ENCODE measurements at places on chromosomes 6 and 20. TPM values are rescaled to one million over a fixed set of nuclear protein-coding genes. Genes with fewer than 3 reads are reported as not detected.

Gene FAM209B
- total RNA-seq: not detected

Gene DDX43
- 1.3 TPM for total RNA-seq

DNA sequence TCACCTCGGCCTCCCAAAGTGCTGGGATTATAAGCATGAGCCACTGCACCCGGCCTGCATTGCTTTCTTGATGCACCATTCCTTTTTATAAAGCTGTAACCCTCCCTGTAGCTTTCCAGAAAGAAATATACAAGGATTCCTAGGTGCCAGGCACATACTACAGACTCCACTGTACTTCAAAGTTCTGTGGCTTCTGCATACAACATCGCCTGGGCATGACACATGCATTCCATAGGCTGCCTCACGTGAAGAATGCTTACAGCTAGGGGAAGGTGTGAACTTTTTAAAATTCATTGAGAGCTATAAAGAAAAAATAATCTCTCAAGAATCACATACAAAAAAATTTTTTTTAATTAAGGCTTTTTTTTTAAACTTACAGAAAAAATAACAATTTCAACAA, 50.2 kb downstream of the TRAM2 start:
- no peak for DNase-seq

GRCh38 chr20:2065099-2065498, 36.5 kb upstream of the STK35 start:
- DNase-seq: no peak

DNA sequence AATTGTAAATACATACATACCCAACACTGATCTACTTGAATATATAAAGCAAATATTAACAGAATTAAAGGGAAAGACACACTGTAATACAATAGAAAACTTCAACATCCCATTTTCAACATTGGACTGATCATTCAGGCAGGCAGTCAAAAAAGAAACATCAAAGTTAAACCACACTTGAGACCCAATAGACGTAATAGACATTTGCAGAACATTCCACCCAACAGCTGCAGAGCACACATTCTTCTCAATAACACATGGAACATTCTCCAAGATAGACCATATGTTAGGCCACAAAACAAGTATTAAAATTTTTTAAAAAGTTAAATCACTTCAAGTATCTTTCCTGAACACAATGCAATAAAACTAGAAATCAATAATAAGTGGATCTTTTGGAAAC, 698.2 kb downstream of the COL12A1 start:
- DNase-seq: no peak

GRCh38 chr6:77415706-77416105, 47.6 kb downstream of the HTR1B start:
- no peak for DNase-seq

Gene CCDC167
- 50.7 TPM for total RNA-seq

- DNase-seq: no peak
Measured at GRCh38 chr6:436308-437036, 44.9 kb downstream of the IRF4 start.

GRCh38 chr6:34760108-34760507, 2.8 kb downstream of the SNRPC start:
- no peak for DNase-seq

Gene C6orf52
- total RNA-seq: not detected

Gene SOBP
- total RNA-seq: 7.1 TPM

DNA sequence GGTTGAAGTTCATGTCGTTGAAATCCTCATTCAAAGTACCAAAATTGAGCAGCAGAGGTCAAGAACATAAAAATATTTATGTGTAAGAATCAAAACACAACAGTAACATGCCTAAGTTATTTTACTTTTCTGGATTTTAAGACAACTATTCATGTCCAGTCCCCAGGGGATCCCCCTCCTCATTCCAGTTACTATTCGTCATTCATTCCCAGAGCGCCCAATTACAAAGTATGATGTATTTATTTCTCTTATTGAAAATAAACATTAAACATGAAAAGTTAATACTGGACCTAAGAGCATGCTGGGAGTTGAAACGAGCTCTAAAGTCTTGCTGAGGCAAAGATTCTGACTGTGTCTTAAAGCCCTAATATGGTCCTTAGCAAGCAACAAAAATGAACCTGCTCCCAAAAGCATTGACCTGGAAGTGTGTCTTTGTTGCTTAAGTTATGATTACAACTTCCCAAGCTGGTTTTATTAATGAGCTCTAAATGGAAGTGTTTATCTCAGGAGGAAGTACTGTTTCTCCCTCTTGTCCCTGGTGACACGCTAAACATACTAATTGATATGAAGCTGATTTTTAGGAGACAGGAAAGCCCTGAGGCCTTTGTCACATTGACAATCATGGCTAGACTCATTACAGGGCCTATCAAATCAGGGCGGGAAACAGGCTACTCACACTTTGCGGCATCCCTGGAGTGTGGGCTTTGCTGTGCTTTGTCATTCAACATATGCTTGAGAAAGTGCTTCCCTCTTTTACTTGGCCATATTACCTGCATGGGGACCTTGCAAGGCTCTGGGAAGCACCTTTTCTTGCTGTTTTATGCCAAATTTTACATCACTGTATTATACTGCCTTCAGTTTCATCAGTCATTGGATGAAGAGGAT, 192.2 kb upstream of the DTNBP1 start:
- no peak for DNase-seq

GRCh38 chr6:46099952-46100351, 29.8 kb upstream of the ENPP4 start:
- no peak for DNase-seq

DNA sequence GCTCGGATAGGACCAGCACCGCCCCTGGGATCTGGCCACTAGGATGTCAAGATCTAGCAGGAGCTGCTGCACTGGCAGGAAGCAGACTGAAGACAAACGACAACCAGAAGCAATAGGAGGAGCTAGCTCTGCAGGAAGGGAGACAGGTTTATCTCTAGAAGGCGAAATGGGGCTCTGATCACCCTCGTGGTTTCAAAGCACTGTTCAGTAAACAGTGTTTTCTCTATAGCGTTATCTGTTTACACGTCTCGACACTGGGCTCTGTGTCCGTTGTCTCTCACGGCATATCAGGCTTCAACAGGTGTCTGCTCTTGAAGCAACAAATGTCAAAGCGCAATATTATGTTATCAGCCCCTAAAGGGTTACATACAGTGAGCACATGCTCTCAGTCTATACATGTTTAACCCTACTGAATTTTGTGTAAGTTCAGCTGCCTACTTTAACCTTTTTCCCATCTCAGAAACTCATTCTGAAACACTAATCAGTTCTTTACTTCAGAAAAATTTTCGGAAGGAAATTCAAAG, 23.8 kb downstream of the TMEM14B start:
- no peak for DNase-seq

GRCh38 chr6:122014961-122015360, 384.5 kb upstream of the HSF2 start:
- DNase-seq: no peak

Gene PXDC1
- total RNA-seq: 108 TPM

DNA sequence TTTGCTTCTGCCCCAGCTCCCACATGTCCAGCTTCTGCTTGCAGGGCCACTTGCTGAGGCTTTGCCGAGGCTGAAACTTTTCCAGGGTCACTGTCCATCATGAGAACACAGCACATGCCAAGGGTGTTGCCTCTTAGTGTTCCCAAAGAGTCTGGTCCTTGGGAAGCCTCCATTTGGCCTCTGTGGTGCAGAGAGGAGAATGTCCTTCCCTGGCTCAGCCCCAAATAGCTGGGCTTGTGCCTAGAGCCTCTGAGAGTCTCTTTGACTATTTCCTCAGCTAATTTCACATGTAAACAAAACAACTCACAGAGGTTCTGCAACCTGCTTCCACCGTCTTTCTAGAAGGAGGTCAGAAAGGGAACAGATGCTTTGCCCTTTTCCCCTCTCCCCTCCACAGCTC, 40.4 kb upstream of the RAB23 start:
- DNase-seq: peak; percentile 84

DNA sequence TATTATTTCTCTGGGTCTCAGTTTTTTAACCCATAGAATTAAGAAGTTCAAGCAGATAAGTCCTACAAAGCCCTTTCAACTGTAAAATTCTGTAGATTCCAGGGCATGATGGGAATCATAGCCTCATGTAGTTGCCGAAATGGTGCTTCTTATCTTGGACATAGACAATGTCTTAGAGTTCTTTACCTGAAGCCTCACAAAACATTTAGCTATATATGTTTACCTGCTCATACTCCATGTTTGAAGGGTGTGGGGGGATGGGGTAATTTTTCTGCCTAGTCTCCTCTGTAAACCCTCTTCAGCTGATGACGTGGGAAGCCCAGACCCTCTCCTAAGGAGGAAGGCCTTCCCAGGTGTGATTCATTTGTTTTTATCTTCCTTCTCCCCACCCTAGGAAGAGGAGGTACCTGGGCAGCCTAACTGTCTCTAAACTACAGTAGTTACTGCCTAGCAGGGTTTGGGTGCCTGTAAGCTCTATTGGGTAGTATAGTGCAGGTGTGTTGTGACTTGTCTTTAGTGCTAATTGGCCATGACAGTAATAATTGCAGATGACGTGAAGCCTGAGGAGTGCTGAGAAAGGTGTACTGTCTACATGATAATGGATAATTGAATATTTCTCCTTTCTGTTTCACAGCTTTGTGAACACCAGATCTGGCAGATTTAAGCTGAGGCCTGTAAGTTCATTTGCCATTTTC, 230.8 kb downstream of the TFAP2B start:
- no peak for DNase-seq

- DNase-seq: no peak
Measured at GRCh38 chr6:85183841-85184240, 266.0 kb upstream of the NT5E start.

- DNase-seq: no peak
Measured at GRCh38 chr6:138570725-138571029, 71.4 kb upstream of the NHSL1 start.

- no peak for DNase-seq
Measured at GRCh38 chr6:112877134-112878100, 530.3 kb downstream of the RFPL4B start.

GRCh38 chr20:34546751-34547181, 11.8 kb upstream of the MAP1LC3A start:
- no peak for DNase-seq

Gene ULBP3
- total RNA-seq: not detected

- DNase-seq: no peak
Measured at GRCh38 chr6:12336121-12336971, 46.2 kb downstream of the EDN1 start.

GRCh38 chr6:74356391-74356790, 660.4 kb downstream of the CD109 start:
- DNase-seq: no peak

Gene MDC1
- 30.2 TPM for total RNA-seq

DNA sequence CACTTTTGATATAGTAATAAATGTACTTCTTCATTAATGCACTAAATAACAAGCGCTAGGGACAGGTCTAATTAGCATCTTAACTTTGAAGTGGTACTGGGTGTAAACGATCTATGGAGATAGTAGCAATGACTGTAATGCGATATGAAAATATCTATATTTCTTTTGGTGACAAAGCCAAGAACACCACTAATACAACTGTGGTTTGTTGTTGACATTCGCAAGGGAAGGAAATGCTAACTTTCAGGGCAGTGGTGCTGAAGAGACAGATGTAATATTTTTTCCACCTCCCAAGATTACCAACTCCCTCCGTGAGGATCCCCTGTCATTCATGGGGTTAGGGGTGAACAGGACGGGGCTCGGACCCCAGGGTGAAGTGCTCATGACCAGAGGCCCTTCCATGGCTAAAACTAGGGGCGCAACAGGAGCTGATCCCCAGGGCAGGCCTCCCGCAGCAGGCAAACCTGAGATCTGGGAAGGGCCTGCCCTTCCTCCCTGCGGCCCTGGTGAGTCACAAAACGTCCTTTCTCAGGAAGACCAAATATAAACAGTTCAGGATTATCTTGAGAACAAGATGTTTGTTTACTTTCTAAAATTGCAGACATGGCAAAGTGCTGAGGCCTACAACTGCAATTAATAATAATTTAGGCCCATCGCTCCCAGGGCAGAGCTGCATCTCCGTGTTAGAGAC, 65.0 kb upstream of the TOX2 start:
- DNase-seq: no peak

Gene NKAIN2
- total RNA-seq: 20.8 TPM

DNA sequence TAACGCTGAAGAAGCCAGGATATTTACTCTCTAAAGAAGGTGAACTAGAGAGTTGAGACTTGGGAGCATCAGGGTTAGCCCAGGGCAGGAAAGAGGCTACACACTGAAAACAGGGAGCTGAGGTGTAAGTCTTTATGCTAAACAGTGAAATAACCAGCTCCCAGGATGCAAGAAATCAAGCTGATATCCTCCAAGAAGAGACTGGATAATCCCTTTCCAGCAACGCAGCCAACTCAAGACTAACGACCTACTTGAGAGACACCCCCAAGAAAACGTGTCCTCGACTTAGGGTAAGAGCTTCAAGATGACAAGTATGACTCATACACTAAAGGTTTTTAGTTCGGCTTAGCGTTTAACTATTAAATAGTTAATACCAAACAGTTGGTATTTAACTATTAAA, 202.2 kb downstream of the TASP1 start:
- DNase-seq: no peak

DNA sequence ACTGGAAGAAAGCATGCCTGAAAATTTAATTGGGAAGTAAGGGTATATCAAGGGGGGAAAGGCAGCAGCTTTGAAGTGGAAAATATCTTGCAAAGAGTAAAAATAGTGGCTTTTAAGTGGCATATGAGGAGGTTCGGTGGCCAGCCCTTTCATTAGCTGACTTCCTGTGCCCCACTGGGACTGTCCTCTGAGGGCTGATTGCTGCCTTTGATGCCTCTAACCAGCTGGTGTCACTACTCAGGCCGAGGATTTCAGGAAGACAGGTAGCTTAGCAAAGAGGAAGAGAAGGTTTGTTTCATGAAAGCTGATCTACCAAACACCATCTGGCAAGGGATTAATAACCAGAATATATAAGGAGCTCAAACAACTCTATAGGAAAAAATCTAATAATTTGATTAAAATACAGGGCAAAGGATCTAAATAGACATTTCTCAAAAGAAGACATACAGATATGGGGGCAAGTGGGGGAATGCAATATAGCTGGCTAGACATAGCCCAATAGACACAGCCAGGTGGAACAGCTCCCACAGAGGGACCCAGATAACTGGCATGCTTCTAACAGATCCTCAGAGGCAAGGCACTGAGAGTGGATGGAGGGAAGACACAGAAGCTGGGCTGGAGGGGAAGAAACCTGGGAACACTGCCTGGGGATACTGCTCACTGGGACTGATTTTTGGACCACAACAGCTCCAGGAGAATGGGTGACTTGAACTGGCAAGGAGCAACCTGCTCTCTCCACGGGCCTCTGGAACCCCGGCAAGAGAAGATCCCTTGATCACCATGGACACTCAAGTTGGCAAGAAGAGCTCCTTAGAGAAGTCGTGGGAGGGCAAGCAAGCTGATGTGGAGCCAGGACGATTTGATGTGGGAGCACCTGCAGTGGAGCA, 33.2 kb downstream of the CCN2 start:
- DNase-seq: no peak

GRCh38 chr6:33746651-33747100, at the start of gene IP6K3:
TSS of gene IP6K3 (minus strand) at chr6:33746905. CDS start at chr6:33735476, 11,429 bp downstream.
- no peak for DNase-seq

GRCh38 chr6:87482366-87482765, 9.6 kb downstream of the SLC35A1 start:
- DNase-seq: no peak

Measured in tibial nerve (tissue), 4 donors.